ENCODE measurements at places on chromosomes 1 and 21. TPM values are rescaled to one million over a fixed set of nuclear protein-coding genes. Genes with fewer than 3 reads are reported as not detected.

GRCh38 chr1:204278958-204279357, 65.2 kb upstream of the GOLT1A start:
- no peak for DNase-seq

BGLAP gene
- total RNA-seq = not detected

- no peak for DNase-seq
Observed at GRCh38 chr21:14064296-14064645, 146.5 kb downstream of the LIPI start.

- DNase-seq = peak; percentile 85
Observed at GRCh38 chr1:111990878-111991718, 1.6 kb upstream of the KCND3 start.

DNA sequence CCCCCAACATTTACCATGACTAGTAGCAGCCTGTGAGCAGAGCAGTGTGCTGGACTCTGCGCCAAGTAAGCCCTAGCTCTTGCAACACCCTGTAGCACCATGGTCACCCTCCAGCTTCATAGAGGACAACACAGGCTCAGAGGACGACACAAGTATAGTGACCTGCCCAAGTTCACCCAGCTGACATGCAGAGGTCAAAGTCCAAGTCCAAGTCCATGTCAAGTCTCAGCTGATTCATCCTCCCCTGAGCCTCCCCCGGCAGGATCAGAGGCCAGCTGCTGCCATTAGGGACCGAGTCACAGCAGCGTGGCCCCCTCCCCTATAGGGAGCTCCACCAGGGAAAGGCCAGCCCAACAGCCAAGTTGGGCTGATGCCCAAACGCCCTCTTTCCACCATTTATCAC, 15.9 kb downstream of the SDC3 start:
- no peak for DNase-seq

Data from stomach (tissue), 19 donors.